ENCODE measurements at places on chromosomes 5 and 9.

GRCh38 chr9:97651646-97652045 lies 18.0 kb downstream of the NCBP1 start:
- DNase-seq: no peak

GRCh38 chr5:174323878-174324281 lies 278.4 kb downstream of the NSG2 start:
- no peak for DNase-seq

DNA sequence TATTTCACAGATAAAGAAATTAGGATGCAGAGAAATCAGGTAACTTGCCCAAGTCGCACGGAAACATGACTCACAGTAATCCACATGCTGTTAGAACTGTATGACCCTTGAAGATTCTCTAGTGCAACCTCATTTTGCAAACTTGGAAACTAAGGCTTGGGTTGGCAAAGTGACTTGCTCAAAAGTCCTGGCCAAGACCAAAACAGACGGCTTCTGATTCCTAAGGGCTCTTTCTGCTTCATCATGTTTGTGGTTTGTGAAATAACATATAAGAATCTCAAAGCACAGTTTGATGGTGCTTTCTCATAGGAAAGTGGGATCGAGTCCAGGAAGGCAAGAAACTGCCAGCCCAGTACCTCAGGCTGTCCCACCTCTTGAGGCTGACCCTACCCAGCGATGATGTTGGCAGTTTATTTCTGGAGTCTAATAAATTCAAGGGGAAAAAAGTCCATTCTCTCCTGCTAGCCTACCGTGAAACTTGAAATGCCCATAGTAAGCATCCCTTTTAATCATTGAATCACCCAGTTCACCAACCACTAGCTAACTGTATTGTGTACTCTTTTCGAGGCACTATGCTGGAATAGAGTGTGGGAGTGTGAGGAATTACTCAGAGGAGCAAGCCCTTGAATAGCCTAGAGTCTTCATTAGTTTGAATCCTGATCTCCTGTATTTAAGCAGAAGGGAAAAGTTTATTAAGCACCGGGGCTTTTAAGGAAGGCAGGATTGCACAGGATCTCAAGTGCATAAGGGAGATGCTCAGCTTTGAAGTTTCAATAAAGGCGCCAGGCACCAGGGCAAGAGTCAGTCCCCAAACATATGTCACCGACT lies 14.1 kb downstream of the CAPSL start:
- DNase-seq: no peak

DNA sequence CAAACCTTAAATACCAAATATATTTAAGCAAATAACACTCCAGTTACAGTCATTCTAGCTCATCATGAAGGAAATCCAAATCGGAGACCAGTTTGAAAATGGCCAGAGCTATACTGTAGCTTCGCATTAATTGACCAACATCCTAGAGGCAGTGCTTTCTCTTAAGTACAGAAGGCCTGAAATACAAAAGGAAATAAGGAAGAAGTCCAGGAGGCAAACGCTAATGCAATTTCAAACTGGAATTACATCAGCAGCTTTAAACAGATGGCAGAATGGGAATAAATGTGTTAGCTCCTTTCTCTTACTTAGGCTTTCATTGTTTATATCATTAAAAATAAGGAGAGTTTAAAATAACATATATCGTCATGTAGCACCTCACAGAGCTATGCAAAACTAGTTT lies 197.0 kb downstream of the SEC61B start:
- DNase-seq: no peak

GRCh38 chr9:91223000-91223399 lies 138.7 kb downstream of the AUH start:
- no peak for DNase-seq

DNA sequence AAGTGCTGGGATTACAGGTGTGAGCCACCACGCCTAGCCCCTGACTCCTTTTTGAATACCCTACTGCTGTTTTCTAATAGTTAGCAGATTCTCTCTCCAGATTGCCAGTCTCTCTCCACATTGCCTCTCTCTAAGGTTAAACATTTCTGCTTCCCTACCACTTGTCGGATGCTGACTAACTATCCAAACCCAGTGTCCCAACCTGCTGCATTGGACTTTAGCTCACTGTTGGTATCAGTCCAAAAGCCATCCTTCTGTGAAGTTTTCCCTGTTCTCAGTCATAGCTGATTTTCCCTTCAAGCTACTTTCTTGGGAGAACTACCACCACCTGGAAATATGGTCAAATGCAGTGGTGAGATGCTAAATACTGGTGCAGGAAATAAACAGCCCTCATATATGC lies 48.7 kb downstream of the TLR4 start:
- no peak for DNase-seq

- no peak for DNase-seq
Observed at GRCh38 chr5:20476016-20476415, 488.0 kb upstream of the CDH18 start.

DNA sequence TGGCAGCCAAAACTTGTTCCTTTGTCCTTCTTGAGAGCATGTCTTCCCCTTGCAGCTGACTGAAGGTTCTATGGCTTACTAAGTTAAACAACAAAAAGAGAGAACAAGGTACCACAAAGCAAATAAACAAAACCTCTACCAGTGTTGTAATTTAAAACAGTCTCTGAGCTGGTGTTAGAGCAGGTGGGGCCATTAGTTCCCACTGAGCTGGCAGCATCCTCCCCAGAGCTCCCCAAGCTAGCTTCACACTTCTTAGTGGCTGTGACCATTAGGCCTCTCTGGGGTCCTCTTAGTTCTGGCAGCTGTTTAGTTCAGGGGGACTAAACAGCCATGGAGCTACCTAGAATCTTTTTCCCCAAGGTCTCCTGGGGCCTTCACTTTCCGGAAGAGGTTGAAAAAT lies 128.6 kb upstream of the ELL2 start:
- DNase-seq: no peak

GRCh38 chr9:123311250-123311752 lies 42.9 kb upstream of the STRBP start:
- no peak for DNase-seq

GRCh38 chr9:134764473-134765269 lies 115.9 kb upstream of the FCN2 start:
- no peak for DNase-seq

DNA sequence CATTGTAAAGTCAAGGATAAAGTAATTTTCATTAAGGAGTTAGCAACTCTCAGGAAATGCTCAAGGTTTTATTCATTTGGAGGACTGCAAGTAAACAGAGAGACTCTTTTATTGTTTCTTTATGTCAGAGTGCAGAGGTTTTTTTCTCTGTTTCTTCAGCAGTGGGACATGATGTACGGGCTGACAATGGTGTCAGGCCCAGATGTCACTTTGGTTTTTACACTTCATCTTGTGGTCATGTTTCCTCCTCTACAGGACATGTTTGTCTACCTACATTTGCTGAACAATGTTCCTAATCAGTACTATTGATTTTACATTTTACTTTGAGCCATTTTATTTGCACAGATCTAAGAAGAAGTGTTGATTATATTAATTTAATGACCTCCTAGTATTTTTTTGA lies 72.8 kb upstream of the PARP8 start:
- no peak for DNase-seq

DNA sequence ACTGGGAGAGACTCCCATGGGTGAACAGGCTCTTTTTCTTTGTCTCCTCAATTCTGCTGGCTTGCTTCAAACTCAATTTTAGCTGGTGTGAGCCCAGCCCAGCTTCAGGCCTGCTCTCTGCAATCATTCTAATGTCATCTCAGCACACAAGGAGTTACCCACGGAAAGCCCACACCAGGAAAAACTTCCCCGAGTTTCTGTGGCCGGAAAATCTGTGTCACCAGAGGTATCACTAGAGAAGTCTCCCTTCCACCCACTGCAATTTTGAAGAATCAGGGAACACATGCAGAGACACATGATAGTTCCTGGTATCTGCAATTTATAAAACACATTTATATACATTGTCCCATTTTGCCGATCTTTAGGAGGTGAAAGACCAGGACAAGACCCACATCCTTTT lies 13.5 kb upstream of the NDFIP1 start:
- DNase-seq: no peak

DNA sequence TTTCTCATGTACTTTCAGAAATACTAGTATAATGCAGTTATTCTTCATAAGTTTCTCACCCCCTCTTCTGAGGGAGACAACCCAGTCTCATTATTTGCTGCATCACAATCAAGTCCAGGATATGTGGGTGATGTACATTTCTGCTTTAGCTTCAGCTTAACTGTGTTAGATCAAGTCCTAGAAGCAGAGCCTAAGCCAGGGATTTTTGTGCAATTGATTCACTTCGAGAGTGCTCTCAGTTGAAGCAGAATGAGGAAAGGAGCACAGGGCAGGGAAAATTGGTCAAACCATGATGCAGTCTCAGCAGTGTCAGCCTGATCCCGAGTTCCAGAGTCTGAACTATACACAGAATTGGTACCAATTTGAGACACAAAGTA lies 15.1 kb downstream of the HNRNPK start:
- no peak for DNase-seq

DNA sequence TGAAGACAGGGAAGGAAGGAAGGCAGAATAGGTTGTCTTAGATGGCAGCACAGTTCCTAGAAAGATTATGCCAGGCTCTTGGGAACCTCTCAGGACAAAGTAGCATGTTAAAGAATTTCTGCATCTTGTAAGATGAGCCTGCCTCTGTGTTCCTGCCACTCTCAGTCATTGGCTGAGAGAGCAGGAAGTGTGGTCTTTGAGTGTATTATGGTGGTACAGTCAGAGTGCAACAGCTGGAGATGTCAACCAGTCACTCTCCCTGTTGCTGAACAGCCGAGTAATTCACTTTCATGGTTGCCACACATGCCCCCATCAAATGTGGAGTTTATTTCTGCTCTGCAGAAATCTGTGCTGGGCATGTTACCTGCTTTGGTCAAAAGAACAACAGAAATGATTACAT lies 659.6 kb upstream of the RIOK2 start:
- DNase-seq: no peak

GRCh38 chr9:123544007-123544827 lies 188.2 kb downstream of the CRB2 start:
- DNase-seq: peak; percentile 40

DNA sequence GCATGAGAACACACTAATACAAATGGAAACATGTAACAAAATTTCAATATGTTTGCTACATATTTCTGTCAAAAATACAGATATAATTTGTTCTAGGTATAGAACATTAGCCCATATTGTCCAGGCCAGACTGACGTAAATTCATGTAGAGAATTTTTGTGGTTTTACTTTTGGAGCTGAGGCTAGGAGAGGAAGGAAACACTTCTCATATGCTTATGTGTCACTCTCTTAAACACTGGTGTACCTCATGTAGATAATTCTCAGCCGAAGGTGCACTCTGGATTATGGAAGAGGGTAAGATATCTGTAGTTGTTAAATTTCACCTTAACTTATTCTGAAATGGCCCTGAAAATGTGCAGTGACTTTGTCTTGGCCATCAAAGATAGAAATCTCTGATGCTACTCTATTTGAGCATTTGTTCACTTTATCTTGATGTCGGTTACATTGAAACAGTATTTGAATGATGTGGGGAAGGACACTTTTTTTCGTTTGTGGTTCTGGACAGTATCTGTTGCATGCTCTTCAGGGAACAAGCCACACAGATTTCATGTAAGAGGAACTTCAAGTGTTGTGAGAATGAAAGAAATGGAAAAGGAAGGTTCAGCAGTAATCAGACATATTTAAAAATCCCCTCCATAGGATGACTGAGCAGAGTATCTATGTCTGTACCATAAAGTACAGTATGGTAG lies 202.7 kb downstream of the SPATA31D1 start:
- no peak for DNase-seq

- DNase-seq: no peak
Observed at GRCh38 chr5:102617191-102618187, 118.7 kb upstream of the SLCO6A1 start.

DNA sequence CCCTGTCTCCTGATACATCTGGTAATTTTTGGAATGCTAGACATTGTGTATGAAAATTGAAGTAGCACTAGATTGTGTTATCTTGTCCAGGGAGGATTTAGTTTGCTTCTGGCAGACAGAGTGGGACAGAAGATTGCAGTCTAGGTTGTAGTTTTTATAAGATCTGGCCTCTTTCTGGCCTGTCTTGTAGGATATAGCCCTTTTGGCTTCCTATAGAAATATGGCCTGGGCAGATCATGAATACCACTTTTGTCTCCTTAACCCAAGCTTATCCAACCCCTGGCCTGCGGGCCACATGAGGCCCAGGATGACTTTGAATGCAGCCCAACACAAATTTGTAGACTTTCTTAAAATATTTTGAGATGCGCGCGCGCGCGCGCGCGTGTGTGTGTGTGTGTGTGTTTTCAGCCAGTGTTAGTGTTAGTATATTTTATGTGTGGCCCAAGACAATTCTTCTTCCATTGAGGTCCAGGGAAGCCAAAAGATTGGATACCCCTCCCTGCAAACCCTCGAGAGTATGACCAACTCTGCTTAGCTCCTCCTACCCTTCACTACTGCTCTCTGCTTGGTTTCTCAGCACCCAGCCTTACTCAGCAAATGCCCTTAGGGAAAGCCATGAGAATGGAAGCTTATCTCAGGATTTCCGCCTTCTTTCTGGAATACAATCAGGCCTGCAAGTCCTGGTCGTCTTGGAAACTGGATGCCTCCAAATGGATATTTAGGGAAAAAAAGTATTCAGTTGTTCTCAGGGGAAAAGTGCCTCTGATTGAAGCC lies 26.5 kb downstream of the ANKRD33B start:
- no peak for DNase-seq

GRCh38 chr5:130529111-130529510 lies 624.8 kb downstream of the CHSY3 start:
- no peak for DNase-seq

- no peak for DNase-seq
Observed at GRCh38 chr9:88072831-88073375, 65.4 kb downstream of the SPATA31C2 start.

- DNase-seq: no peak
Observed at GRCh38 chr9:32161209-32161608, 223.2 kb upstream of the ACO1 start.

GRCh38 chr5:150499437-150499956 lies 8.4 kb upstream of the NDST1 start:
- DNase-seq: no peak

DNA sequence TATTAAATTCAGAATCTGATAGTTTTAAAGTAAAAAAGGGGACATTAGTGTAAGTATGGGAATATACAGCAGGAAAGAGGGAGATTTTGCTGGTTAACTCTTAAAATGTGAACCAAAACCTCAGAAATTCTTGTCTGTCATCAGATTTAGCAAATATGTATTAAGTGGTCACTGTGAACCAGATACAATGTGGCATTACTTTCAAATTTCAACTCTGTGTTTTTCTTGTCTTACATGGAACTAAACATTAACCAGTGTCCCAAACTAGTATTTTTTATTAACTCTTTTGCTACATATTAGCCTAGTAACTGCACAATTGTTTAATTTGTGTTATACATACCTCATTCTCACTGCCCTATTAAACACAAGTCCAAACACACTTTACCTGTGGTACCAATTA lies 259.9 kb upstream of the RASA1 start:
- DNase-seq: no peak

GRCh38 chr5:97627272-97627671 lies 444.2 kb upstream of the RIOK2 start:
- DNase-seq: no peak

DNA sequence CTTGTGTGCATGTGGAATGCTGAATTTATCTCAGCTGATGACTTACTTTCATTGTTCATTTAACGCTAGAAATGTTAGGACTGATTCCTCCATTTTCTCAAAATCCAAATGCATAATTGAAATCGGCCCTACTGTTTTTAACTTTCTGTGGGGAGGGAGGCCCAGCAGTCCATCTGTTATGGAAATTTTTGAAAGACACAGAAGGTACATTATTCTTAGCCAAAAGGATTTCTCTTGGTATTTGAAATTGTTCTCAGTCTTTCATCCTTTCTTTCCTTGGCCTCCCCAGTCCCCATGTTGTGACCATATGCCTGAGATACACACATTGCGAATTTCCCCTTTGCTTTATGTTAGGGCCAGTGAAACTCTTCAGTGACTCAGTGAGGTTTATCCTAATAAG lies 549.9 kb downstream of the IRX1 start:
- DNase-seq: no peak
